ENCODE measurements at places on chromosomes 7 and 10. TPM values are rescaled to one million over a fixed set of nuclear protein-coding genes. Genes with fewer than 3 reads are reported as not detected.

Gene NFKB2
- 17.2 TPM for polyA plus RNA-seq

Gene GPR158
- 0.27 TPM for polyA plus RNA-seq

Gene MNX1
- polyA plus RNA-seq, result 0.08 TPM

Gene PTPRN2
- 5.7 TPM for polyA plus RNA-seq

Gene ITGB8
- 55.7 TPM for polyA plus RNA-seq

Gene EEF1AKMT2
- polyA plus RNA-seq, result 48.0 TPM

Gene MALRD1
- 2.2 TPM for polyA plus RNA-seq

Gene GRID1
- 1.1 TPM for polyA plus RNA-seq

Gene FOXP2
- 7.4 TPM for polyA plus RNA-seq

Gene CHN2
- polyA plus RNA-seq, result 19.0 TPM

Gene PILRA
- polyA plus RNA-seq, result 12.6 TPM

Gene RET
- 16.7 TPM for polyA plus RNA-seq

Gene TRPV5
- 1.5 TPM for polyA plus RNA-seq

Gene AGAP4
- 55.4 TPM for polyA plus RNA-seq

Gene FHIP2A
- polyA plus RNA-seq, result 41.6 TPM

Gene ARHGAP22
- polyA plus RNA-seq, result 0.93 TPM

Gene CARD11
- 1.1 TPM for polyA plus RNA-seq

Gene CEP55
- polyA plus RNA-seq, result 21.6 TPM
